ENCODE measurements at places on chromosomes 13 and 19.

DNA sequence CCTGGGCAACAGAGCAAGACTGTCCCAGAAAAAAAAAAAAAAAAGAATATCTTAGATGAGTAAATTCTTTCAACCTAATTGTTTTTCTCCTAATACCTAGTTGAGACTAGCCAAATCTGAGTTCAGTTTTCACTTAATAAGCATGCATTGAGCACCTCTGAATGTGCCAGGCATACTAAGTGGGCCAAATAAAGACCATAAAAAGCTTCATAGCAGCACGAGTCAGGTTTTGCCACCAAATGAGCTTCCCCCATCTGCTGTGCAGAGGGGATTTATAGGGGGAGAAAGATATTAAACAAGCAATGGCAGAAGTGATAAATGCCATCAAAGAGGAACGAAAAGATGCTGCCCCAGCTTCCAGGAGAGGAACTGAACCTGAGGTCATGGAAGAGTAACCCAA, 11.4 kb downstream of the THSD1 start:
- DNase-seq = no peak

DNA sequence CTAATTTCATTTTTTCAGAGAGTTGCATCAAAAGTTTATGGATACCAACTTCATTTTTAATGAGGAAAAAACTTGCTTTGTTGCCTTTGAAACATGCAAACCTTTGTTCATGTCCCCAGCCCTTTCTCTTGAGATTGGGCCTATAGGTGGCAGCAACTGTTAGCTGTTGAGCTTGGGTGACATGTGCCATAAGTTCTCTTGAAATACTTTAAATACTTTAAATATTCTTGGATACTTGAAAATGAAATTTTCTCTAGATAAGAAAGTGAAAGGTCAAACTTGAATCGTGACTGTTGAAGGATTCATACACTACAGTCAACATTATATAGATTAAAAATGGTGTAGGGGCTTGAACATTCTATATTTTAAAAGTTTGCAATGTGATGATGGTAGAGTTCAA, 294.9 kb downstream of the NDFIP2 start:
- DNase-seq = no peak

- DNase-seq = no peak
These were observed 434.5 kb downstream of the OLFM4 start for GRCh38 chr13:53463106-53463505.

DNA sequence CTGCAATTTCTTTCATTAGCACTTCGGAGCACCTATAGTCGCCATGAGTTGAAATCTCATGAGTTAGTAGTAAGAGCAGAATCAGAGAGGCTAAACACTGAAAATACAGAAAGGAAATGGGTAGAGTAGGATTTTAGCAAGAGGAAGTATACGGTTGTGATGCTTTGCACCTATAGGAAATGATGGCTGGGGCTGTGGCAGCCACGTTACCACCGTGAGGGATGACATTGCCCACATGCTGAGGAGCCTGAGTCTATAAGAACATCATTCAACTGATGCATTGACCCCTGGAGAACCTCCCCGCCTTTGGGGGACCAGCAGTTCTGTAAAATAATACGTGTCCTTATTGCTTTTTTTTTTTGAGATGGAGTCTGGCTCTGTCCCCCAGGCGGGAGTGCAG, 20.4 kb downstream of the FAM187B start:
- DNase-seq = no peak

DNA sequence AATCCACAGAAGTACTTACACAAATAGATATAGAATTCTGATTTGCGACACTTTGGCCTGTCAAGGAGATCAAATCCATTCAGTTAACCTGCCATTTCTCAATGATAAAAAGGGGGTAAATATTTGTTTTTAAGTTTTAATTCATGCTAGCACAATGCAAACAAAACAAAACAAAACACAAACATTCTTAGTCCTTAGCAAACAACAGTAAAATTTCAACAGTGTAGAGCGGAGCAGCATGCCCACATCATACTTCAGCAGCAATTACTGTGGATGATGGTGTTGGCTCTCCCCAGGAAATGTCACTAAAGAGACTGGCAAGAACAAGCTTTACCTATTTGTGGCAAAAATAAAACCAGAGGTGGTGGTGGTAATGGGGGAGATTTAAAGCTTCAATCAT, 625.2 kb upstream of the PCDH20 start:
- no peak for DNase-seq

- no peak for DNase-seq
These were observed 159.9 kb downstream of the MZT1 start for GRCh38 chr13:72567566-72567965.

GRCh38 chr19:45444318-45445041, 20.8 kb upstream of the ERCC1 start:
- peak; percentile 70 for DNase-seq

GRCh38 chr13:59279028-59279427, 884.7 kb downstream of the DIAPH3 start:
- DNase-seq = no peak

- no peak for DNase-seq
These were observed 576.0 kb downstream of the PCDH17 start for GRCh38 chr13:58207501-58207900.

GRCh38 chr19:12092065-12092867, 27.7 kb downstream of the ZNF844 start:
- DNase-seq = peak; percentile 2

- DNase-seq = no peak
These were observed 109.5 kb downstream of the TM9SF2 start for GRCh38 chr13:99610702-99611289.

- no peak for DNase-seq
These were observed 102.0 kb downstream of the DCLK1 start for GRCh38 chr13:36029166-36029565.

DNA sequence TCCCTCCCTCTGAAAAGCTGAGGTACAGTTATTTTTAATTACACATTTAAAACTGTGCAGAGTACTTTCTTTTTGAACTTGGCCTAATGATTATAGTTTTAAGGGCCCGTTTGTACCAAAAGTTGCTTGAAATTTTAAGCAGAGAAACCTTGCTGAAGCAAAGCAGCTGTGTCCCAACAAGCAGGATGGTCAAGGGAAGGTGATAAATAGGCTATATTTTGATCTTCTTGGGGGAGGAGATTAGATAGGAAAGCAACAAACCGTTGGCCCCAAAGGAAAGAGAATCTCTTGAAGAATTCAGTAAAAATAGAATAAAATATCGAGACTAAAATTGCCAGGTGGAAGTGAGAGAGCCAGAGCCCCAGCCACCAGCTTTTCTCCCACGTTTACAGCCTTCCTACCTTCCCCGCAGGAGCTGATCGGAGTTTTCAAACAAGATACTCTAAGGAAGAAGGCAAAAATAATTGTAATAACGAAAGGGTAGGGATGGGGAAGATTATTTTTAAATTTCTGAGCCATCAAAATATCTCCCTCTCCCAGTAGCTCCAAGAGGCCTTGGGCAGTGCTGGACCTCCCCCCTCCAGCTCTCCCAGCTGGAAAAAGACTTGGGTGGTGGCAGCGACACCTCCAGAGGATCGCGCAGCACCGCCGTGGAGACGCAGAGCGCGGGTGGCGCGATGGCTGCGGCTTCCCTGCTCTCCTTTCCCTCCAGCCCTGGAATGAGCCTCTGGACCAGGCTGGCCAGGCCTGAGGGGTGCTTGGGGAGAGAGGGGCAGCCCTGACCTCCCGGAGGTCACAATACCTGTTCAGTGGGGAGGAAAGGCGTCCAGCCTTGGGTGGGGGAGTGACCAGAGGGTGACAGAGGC, 5.8 kb downstream of the ZIC2 start:
- DNase-seq = no peak

- DNase-seq = no peak
These were observed 180.6 kb downstream of the ABCC4 start for GRCh38 chr13:95120650-95121049.

GRCh38 chr19:14030997-14031718, 404 bp upstream of the IL27RA start:
- DNase-seq = peak; percentile 72

DNA sequence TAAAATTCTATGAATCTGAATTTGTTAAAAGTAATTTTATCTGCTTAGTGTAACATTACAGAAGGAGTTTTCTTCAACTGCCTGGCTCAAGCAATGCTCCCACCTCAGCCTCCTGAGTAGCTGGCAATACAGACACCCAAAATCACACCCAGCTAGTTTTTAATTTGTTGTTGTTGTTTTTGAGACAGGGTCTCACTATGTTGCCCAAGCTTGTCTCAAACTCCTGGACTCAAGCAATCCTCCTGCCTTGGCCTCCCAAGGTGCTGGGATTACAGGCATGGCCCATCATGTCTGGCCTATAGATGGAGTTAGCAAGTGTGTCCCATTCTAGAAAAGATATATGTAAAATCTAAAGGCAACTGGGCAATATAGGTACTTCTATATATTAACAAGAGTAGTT, 1580.4 kb upstream of the PRR20A start:
- DNase-seq = no peak

GRCh38 chr13:52992110-52992509, 36.5 kb upstream of the OLFM4 start:
- DNase-seq = no peak

GRCh38 chr13:74243637-74244526, 109.7 kb upstream of the KLF12 start:
- DNase-seq = no peak

GRCh38 chr13:54758795-54759194, 1730.2 kb downstream of the OLFM4 start:
- DNase-seq = no peak

- DNase-seq = no peak
These were observed 8.1 kb downstream of the KRI1 start for GRCh38 chr19:10557603-10558197.

DNA sequence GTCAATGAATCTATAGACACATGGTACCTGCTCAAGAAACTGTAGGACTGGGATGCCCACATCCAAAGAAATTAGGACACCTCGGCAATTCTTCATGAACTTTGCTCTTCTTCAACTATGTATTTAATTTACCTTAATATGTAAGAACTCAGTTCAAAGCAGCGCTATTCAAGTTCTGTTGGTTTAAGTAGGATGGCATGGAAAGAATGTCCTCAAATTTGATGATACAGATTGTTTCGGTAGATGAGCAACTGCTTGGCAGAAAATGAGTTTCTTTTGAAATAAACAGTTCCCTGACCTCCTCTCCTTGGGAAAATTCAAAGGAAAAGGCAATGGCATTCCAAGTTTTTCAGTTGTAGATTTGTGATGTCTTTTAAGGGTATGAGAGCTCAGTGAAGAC, 36.7 kb downstream of the FGF9 start:
- DNase-seq = no peak

- DNase-seq = no peak
These were observed 206.0 kb downstream of the FGF14 start for GRCh38 chr13:102195566-102196462.

GRCh38 chr13:32889986-32890565, 126.1 kb upstream of the KL start:
- DNase-seq = no peak

DNA sequence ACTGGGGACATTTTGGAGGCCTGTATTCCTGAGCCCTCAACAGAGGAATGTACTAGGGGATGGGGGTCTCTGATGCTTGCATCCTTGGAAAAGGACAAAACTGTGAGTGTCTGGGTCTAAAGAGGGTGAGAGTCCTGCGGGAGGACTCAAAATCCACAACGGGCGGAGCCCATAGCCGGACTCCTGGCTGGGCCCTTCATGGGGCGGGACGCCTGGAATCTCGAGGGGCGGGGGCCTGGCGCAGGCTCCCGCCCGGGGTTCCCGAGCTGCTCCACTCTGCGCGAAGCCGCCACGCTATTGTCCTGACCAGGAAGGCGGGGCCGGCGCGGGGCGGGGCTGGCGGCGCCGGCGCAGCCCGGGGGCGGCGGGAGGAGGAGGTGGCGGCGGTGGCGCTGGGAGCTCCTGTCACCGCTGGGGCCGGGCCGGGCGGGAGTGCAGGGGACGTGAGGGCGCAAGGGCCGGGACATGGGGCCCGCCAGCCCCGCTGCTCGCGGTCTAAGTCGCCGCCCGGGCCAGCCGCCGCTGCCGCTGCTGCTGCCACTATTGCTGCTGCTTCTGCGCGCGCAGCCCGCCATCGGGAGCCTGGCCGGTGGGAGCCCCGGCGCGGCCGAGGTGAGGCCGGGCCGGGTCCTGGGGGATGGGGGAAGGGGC, at the start of gene APLP1:
TSS of gene APLP1 (plus strand) at position 403 of the 651 bp plus-strand sequence. CDS start at position 466, 63 bp downstream.
- DNase-seq = peak; percentile 40

DNA sequence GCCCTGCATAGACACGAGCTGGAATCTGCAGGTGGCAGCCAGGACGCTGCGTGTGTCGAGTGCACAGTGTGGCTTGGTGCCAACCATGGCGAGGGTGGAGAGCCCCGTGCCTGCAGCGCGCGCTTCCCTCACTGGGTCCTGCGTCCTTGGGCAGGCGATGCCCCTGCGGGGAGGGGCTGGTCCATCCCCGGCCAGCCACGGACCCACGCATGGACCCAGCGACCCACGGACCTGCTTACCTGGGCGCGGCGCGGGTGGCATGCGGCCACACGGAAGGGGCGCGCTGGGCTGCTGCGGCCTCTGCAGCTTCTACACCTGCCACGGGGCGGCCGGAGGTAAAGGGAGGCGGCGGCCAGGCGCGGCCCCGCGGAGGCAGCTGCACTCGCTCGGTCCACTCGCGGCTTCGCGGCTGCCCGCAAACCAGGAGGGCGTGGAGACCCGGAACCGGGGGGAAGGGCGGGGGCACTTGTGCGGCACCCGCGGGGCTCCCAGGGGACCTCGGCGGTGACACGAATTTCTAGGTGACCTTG, 569 bp upstream of the MCF2L start:
- DNase-seq = peak; percentile 29

- DNase-seq = no peak
These were observed 3.3 kb upstream of the KLK11 start for GRCh38 chr19:51029718-51030117.

- no peak for DNase-seq
These were observed 30.1 kb upstream of the FNDC3A start for GRCh38 chr13:48945626-48946025.

DNA sequence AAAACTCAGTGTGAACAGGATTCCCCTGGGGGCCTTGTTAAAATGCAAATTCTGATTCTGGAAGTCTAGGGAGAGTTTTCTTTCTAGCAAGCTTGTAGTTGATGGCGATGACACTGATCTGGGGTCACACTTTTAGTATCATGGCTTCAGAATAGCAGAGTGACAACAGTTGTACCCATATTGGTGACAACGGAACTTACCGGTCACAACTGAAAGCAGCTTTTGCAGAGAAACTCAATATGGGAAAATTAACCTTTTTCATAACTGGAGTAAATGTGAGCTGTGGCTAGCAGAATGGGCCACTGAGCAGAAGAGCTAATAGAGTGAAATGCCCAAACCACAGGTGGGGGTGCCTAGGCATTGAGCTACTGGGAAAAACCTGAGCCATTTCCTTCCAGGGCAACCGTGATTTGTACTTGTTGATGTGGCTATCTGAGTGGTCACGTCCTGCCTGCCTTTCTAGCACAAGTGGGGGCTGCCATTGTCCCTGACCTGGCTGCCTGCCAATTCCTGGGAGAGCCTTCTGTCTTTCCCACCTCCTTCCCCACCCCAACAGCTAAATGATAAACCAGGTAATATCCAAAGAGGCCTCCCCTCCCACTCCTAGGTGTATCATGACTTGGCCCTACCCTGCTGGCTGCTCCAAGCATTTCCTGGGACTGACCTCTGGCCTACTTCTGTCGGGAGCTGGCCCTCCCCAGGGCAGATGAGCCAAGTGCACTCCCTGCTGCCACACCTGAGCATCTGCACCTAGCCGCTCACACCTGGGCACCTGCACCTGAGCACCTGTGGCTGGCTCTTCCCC, 1.7 kb upstream of the SLC10A2 start:
- DNase-seq = no peak

- DNase-seq = no peak
These were observed 167.3 kb downstream of the FLT1 start for GRCh38 chr13:28327373-28328270.

- no peak for DNase-seq
These were observed 312.5 kb downstream of the DCLK1 start for GRCh38 chr13:35818633-35819067.

- DNase-seq = no peak
These were observed 5.4 kb upstream of the PLAUR start for GRCh38 chr19:43675269-43675879.

GRCh38 chr19:33064458-33064791, 263 bp downstream of the RHPN2 start:
- no peak for DNase-seq
